Heart left ventricle (tissue), 16 donors: ENCODE measurements at places on chromosomes 1 and 21. TPM values are rescaled to one million over a fixed set of nuclear protein-coding genes. Genes with fewer than 3 reads are reported as not detected.

DNA sequence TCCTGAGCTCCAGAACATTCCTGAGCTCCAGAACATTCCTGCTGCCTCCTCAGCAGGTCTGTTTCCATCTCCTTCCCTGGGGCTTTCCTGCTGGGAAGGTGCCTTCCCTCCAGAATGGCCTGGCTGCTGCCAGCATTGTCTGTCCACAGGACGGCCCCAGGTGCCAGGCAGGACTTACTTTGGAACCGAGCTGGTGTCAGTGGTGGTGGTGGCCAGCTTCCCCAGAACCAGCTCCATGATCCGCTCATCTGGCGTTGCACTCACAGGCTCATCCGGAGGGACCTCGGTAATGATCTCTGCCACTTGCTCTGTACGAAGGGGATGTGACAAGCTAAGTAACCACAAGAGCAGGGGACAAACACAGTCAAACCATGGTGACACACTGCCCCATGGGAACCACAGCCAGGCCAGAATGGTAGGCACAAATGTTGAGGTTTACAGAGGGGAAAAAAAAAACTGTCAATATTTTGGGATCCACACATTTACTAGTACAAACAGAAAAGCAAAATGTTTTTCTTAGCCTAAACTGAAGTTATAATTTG is 41.3 kb downstream of the PRDM15 start:
- no peak overlapping the region for H3K27ac ChIP-seq
- no peaks in the 10 kb centered on the region for H3K4me1 ChIP-seq
- no peak for DNase-seq
- H3K36me3 ChIP-seq, result peaks cover 3% of the 10 kb centered on the region
- no peak overlapping the region for H3K4me3 ChIP-seq

PLD5 gene
- total RNA-seq, result 0.26 TPM

GRCh38 chr21:14684071-14684470 is 138.0 kb upstream of the SAMSN1 start:
- H3K4me1 ChIP-seq, result no peaks in the 10 kb centered on the region
- DNase-seq, result no peak
- H3K4me3 ChIP-seq, result no peak overlapping the region
- H3K36me3 ChIP-seq, result no peaks in the 10 kb centered on the region
- H3K27me3 ChIP-seq, result no peaks in the 10 kb centered on the region

GRCh38 chr1:205515781-205516253 is 11.3 kb downstream of the CDK18 start:
- peak overlapping the region; percentile 87 for H3K27ac ChIP-seq
- DNase-seq, result no peak
- no peak overlapping the region for H3K4me3 ChIP-seq
- H3K36me3 ChIP-seq, result no peaks in the 10 kb centered on the region

GRCh38 chr1:229227298-229227919 is 43.5 kb upstream of the RAB4A start:
- no peak overlapping the region for H3K4me3 ChIP-seq
- no peaks in the 10 kb centered on the region for H3K36me3 ChIP-seq
- no peaks in the 10 kb centered on the region for H3K27me3 ChIP-seq
- DNase-seq, result peak; percentile 81

GRCh38 chr1:217924924-217925323 is 293.8 kb downstream of the SPATA17 start:
- no peak overlapping the region for H3K4me3 ChIP-seq
- no peak for DNase-seq
- no peak overlapping the region for H3K27ac ChIP-seq
- peaks cover 34% of the 10 kb centered on the region for H3K27me3 ChIP-seq

CHD5 gene
- 0.32 TPM for total RNA-seq

GRCh38 chr1:100769906-100770646 is 50.5 kb downstream of the VCAM1 start:
- H3K27me3 ChIP-seq, result no peaks in the 10 kb centered on the region
- DNase-seq, result no peak
- H3K4me3 ChIP-seq, result no peak overlapping the region
- no peak overlapping the region for H3K27ac ChIP-seq

DNA sequence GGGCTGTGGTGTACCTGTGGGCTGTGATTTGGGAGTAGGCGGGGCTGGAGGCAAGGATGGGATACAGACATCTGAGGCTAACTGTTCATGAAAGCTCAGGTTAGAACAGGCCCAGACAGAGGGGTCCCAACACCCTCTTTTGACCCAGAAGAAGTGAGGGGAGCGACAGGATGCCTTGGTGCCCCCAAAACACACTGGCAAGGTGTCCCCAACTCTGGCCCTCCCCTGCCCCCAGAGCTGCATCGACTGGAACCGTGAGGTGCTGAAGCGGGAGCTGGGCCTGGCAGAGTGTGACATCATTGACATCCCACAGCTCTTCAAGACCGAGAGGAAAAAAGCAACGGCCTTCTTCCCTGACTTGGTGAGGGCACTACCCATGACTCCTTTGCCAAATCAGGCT is 27.6 kb upstream of the PADI4 start:
- no peaks in the 10 kb centered on the region for H3K36me3 ChIP-seq
- H3K4me1 ChIP-seq, result no peaks in the 10 kb centered on the region

GRCh38 chr1:177411381-177411780 is 240.6 kb downstream of the BRINP2 start:
- no peaks in the 10 kb centered on the region for H3K4me1 ChIP-seq
- H3K4me3 ChIP-seq, result no peak overlapping the region
- peaks cover 4% of the 10 kb centered on the region for H3K27me3 ChIP-seq
- no peak overlapping the region for H3K27ac ChIP-seq
- DNase-seq, result no peak
- no peaks in the 10 kb centered on the region for H3K36me3 ChIP-seq

- DNase-seq, result no peak
- H3K27ac ChIP-seq, result no peak overlapping the region
- no peak overlapping the region for H3K4me3 ChIP-seq
- H3K4me1 ChIP-seq, result no peaks in the 10 kb centered on the region
- H3K36me3 ChIP-seq, result no peaks in the 10 kb centered on the region
Observed at GRCh38 chr21:38286739-38287471, 30.1 kb downstream of the KCNJ15 start.

GRCh38 chr1:73136975-73137374 is 854.6 kb upstream of the NEGR1 start:
- no peaks in the 10 kb centered on the region for H3K4me1 ChIP-seq
- no peak for DNase-seq
- no peaks in the 10 kb centered on the region for H3K27me3 ChIP-seq
- no peak overlapping the region for H3K4me3 ChIP-seq
- H3K27ac ChIP-seq, result no peak overlapping the region

AKT3 gene
- total RNA-seq, result 19.9 TPM

CASQ1 gene
- total RNA-seq, result 23.7 TPM

LMX1A gene
- total RNA-seq, result not detected

FAM110D gene
- 3.2 TPM for total RNA-seq

AADACL4 gene
- not detected for total RNA-seq
